ENCODE measurements at places on chromosomes 5 and 9.

DNA sequence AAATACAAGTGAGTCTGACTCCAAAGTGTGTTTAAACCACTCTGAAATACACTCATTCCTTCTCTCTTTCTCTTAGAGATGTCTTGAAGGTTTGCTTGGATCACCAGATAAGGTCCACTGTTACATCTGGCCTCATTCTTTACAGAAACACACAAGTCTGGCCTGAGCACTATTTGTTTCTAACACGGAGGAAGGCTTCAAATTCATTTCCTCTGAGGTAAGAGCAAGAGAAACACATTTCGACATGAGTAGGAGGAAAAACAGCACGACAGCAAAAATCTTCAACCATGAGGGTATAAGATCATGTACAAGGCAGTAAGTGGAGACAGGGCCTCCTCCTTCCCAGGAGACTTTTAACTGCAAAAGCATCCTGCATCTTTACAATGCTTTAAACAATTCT is 8.0 kb downstream of the SIL1 start:
- DNase-seq, result no peak

- DNase-seq, result no peak
Measured at GRCh38 chr9:137487454-137488326, 28.6 kb upstream of the NSMF start.

GRCh38 chr5:157610990-157611389 is 35.4 kb upstream of the ADAM19 start:
- no peak for DNase-seq

DNA sequence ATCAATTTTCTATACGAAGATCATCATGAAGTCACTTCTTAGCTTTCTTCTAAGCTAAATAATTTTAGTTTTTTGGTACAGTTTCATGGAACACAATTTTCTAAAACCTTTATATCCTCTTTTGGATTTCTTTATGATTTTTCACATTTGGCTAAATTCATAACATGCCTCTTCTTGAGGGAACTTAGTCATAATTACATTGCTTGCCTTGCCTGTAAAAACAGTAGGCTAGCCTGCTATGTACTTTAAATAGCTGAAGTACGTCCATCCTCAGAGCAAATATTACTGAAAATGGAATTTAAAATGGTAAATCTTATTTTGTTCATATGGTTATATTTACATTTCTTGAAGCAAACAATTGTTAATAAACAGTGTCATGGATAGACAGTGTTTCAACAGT is 225.0 kb downstream of the VPS13A start:
- DNase-seq, result no peak

- no peak for DNase-seq
Measured at GRCh38 chr9:110364451-110364850, 26.8 kb upstream of the TXNDC8 start.

GRCh38 chr9:7507566-7508270 is 291.9 kb downstream of the DMAC1 start:
- DNase-seq, result no peak

GRCh38 chr5:17343675-17344074 is 126.2 kb downstream of the BASP1 start:
- DNase-seq, result no peak

DNA sequence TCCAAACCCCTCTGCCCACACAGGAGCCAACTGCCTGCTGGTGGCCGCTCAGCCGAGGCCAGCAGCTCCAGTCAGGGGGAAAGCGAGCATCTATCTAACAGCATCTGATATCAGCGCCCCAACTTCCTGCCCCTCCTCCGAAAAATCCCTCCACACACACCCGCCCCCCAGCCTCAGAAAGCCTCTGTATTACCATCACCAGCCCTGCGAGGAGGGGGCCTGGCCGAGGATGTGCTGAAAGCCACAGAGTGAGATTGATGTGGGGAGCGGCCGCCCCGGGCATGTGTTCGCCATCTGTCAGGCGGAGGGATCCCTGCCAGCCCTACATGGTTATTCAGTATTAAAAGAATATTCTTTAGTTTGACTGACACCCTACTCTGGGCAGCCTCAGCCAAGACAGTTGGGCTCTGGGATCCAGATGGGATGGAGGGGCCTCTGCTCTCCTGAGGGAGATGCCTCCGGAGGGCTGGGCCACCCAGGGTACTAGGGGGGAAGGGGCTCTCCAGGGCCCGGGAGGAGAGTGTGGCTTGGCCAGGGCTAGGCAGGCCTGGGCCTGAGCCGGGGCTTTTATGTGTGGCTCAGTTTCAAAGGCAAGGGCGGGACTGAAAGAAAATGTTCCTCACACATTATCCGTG is 98.0 kb downstream of the HSD17B3 start:
- DNase-seq, result no peak

DNA sequence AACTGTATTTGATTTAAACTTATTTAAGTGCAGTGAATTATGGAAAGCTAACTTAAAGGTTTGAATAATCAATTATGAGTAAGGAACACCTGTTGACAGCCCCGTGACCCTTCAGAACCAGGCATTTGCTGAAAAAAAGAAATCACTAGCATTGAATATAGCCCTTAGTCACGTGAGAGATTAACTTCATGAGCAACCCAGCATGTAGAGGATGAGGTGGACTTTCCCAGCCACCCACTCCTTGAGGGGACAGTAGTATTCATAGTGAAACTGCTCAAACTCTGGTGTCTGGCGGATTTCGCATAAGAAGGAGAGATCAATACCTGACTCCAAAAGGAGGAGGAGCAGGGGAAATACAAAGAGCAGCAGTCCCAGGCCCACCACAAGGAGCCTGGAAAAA is 184.8 kb upstream of the RASEF start:
- DNase-seq, result no peak

DNA sequence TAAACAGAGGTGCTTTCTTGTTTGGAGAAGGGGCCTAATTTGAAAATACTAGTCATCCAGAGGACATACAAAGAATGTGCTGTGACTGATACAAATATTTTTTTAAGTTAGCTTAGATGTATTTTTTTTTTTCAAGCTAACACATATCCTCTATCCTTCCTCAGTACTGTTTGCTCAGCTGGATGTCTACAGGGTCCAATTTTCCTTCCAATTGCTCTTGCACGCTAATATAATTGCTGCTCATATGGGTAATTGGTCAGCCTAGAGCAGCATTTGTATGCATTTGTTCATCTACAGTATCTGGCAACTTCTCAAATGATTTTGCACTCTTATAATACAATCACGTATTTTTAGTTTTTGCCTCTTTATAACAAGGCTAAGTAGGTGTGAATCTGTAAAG is 84.7 kb downstream of the ZDHHC21 start:
- no peak for DNase-seq

- DNase-seq, result no peak
Measured at GRCh38 chr5:79122973-79123372, 11.4 kb downstream of the BHMT start.

DNA sequence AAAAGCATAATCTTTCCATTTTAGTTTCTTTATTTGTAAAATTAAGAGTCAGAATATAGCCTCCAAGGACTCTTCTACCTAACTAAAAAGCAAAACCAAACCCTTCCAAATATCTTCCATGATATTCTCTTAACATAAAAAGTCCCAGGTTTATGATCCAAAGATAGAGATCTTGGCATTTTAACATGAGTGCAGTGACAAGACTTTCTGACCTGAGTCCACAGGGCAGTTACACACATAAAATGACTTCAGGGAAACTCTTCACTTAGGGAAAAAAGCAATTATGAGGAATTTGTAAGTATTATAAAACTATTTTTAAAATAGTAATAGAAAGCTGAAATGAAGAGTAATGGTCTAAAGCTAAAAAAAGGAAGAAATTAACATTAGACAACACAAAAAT is 772.6 kb upstream of the DMAC1 start:
- DNase-seq, result no peak

DNA sequence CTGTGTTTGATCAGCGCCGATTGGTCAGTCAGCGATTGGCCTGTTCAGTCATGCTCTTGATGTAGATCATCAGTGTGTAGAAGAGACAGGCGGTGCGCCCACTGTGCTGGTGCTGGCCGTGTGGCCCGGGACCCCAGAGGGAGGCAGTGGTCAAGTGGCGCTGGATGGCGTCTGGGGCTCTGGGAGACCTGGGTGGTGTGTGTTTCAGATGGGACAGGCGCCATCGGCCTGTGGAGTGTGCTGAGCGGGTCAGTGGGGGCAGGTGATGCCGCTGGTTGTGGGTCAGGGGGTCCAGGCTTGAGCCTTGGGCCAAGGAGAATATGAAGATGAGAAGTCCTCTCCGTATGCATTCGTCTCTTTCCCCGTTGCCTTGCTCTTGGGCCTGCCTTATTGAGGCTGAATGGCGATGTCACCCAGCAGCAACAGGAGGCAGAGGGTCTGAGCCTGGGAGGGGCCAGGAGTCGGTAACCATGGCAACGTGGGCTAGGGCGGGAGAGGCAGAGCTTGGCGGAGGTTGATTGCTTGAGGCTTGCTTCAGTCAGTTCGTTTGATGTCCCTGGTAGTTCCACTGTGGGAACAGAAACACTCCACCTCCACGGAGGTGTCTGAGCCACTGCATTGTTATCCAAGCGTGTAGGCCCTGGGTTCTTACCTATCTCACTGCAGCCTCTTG is 117.8 kb upstream of the CACNA1B start:
- DNase-seq, result no peak

DNA sequence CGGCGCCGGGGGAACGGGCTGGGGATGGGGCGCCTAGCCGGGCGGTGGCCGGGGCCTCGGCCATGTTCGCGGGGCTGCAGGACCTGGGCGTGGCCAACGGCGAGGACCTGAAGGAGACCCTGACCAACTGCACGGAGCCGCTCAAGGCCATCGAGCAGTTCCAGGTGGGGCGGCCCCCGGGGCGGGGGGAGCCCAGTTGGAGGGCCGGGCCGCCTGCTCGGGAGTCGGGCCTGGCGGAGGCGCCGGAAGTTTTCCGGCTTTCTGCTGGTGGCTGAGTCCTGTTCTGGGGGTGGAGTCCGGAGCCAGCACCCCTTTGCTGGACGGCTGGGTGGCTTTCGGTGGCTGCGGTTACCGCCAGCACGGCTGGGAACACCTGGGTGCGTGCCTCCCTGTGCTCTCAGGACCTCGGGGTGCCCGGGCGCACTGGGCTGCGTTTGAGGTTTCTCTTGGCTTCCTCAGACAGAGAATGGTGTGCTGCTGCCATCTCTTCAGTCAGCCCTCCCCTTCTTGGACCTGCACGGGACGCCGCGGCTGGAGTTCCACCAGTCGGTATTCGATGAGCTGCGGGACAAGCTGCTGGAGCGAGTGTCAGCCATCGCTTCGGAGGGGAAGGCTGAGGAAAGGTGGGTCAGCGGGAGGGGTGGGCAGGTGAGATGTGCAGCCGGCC is 454 bp downstream of the NELFB start:
- no peak for DNase-seq

GRCh38 chr9:19113964-19114679 is 11.4 kb upstream of the HAUS6 start:
- DNase-seq, result no peak

- no peak for DNase-seq
Measured at GRCh38 chr9:132590318-132591182, 8.1 kb downstream of the BARHL1 start.

DNA sequence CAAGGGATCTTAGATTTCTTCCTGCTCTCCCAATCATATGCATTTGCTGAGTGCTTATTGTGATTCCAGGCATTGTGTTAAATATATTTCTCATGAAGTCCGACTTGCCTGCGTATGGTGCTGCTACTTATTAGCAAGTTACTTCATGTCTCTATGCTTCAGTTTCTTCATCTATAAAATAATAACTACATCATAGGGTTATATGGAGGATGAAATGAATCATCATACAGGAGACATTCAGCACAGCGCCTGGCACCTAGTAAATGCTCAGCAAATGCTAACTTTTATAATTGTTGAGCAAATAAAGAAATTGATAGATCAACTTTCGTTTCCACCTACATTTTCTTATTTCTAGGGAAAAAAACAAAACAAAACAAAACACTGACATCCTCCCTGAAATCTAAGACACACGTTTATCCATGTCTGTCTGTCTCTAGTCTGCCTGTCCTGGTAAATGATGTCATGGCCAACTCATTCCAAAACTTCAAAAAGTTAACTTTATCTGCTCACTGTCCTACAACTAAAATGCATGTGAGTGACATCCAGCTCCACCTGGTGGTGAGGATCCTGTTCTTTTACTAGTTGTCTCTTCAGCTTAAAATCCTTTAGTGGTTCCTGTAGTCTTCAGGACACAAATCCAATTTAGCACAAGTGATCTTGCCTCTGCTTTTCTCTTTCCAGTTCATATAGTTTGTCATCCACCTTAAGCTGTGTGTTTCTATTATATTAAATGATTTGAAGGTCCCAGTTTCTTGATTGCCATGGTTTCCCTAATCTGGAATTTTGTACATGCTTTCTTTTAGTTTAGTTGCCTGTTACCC is 27.7 kb downstream of the PPP3R2 start:
- no peak for DNase-seq

- DNase-seq, result no peak
Measured at GRCh38 chr5:73437777-73438644, 10.6 kb downstream of the FOXD1 start.

DNA sequence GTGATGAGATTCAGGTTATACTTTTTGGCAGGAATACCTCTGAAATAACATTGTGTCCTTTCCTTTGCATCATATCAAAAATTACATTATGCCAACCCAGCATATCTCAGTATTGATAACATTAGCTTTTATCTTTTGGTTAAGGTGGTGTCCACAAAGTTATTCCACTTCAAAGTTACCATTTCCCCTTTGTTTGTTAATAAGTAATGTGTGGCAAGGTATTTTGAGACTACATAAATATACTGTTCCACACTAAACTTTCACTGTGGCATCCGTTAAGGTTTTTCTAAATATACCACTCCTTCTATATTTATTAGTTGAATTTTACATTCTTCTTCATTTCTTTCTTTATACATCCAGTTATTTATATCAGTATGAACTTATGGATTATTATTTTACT is 14.1 kb upstream of the ARHGEF37 start:
- no peak for DNase-seq

- no peak for DNase-seq
Measured at GRCh38 chr9:134623258-134624066, 18.1 kb upstream of the COL5A1 start.

DNA sequence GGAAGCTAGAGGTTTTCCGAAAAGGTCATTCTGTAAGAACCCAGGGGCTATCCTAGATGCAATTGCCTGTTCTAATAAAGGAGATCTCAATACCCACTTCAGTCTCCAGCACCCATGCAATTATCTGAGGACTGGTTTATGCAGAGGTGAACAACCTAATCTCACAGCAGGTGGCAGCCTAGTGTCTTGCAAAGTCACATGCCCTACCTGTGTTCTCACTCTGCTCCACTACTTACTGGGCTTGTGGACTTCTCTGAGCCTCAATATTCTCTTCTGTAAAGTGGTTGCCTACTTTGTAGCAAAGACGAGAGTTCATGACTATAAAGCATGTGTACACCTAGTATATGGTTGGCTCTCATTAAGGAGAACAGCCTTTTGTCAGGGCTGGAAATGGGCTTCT is 21.0 kb upstream of the ALDH1B1 start:
- DNase-seq, result no peak

- no peak for DNase-seq
Measured at GRCh38 chr5:124910354-124911016, 164.0 kb upstream of the ZNF608 start.

DNA sequence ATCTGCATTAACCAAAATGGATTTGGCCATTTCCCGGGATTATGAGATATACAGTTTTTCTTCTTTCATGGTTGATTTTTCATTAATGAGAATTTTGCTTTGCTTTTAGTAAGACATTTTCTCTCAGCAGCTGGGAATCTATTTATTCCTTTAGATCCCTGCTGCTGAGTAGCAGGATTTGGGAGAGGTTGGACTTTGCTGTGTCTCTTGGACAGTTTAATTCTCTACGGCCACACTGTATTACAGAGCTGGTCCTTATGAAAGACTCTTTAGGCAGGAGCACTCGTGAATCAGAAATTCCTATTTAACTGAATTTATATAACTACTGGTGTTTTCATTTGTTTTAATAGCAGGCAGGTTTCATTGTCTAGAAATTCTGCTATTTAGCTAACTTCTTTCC is 1.6 kb downstream of the UNC13B start:
- no peak for DNase-seq

All from stimulated activated CD4-positive, alpha-beta T cell treated with anti-CD3 and anti-CD28 coated beads, TNF-alpha, amount 100 ng/mL, for 24 hours (primary cell).